ENCODE measurements at places on chromosomes 1 and 21. TPM values are rescaled to one million over a fixed set of nuclear protein-coding genes. Genes with fewer than 3 reads are reported as not detected.

MIXL1 gene
- not detected for polyA plus RNA-seq

VWA5B1 gene
- not detected for polyA plus RNA-seq

KCNA2 gene
- polyA plus RNA-seq = not detected

GJB3 gene
- not detected for polyA plus RNA-seq

SLC45A1 gene
- polyA plus RNA-seq = 2.5 TPM

NBPF8 gene
- polyA plus RNA-seq = 13.3 TPM

GRCh38 chr1:205930195-205930577 lies 13.1 kb downstream of the SLC26A9 start:
- H3K4me3 ChIP-seq = no peak overlapping the region
- H3K27me3 ChIP-seq = 0 out of 2 replicates have a peak, but pooled peaks cover 7% of the 10 kb centered on the region
- DNase-seq = no peak
- no peaks in the 10 kb centered on the region for H3K36me3 ChIP-seq
- H3K27ac ChIP-seq = no peak overlapping the region

- no peaks in the 10 kb centered on the region for H3K4me1 ChIP-seq
- H3K27me3 ChIP-seq = no peaks in the 10 kb centered on the region
- no peaks in the 10 kb centered on the region for H3K36me3 ChIP-seq
- H3K4me3 ChIP-seq = no peak overlapping the region
Measured at GRCh38 chr1:236748268-236748870, 46.7 kb upstream of the MTR start.

DNA sequence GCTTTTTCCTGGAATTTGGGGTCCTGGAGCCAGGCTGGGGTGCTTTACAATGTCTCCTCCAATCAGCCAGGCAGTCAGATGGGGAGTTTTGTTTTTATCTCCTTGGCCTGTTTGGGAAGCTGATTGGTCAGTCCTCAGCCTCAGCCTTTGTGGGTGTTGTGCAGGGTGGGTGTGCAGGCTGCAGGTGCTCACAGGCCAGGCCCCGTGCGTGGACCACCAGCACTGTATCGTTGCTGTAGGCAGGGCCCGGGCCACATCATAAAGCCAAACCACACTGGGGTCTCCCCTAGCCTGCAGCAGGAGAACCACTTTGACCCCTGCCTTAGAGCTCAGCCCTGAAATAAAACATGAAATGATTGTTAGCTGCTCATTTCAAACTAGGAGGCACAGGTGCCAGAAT lies 8.6 kb downstream of the PRDM16 start:
- H3K4me1 ChIP-seq = no peaks in the 10 kb centered on the region
- no peak overlapping the region for H3K4me3 ChIP-seq
- no peak overlapping the region for H3K27ac ChIP-seq
- no peaks in the 10 kb centered on the region for H3K36me3 ChIP-seq
- DNase-seq = no peak
